ENCODE measurements at places on chromosomes 4 and X.
A peak's percentile ranks its signal among the peaks of the same experiment; 100 is the strongest.

- peak; percentile 3 for DNase-seq
These were observed 39.9 kb downstream of the APBB2 start for GRCh38 chr4:41174444-41174843.

GRCh38 chr4:164779811-164780216 is 25.9 kb downstream of the SMIM31 start:
- peak; percentile 23 for DNase-seq

GRCh38 chr4:5361968-5362367 is 310.7 kb downstream of the STK32B start:
- DNase-seq: no peak

GRCh38 chrX:154409222-154409871 is at the start of gene DNASE1L1:
Gene DNASE1L1 (minus strand): TSS chrX:154409254. CDS start chrX:154405568, 3,686 bp downstream.
- DNase-seq: peak; percentile 37

- peak; percentile 54 for DNase-seq
These were observed 76.5 kb downstream of the STIM2 start for GRCh38 chr4:26937139-26937538.

GRCh38 chrX:9587642-9588041 is 122.8 kb downstream of the TBL1X start:
- DNase-seq: no peak

DNA sequence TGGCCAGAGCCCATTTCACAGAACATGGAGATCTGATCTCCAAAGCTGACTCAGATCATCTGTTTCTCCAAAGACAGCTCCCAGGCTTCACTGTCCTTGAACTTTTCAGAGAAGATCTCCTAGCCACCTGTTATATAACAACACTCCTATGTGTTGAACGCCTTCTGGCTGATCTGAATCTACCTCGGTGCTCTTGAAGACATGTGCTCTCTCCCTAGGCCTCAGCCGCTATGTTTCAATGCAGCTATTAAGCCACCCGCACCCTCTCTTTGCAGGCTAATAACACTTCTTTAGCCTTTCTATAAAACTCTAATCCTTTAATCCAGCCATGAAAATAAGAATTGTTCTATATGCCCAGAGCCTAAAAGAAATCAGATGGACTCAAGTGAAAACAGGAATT is 34.9 kb downstream of the SEL1L3 start:
- DNase-seq: no peak

DNA sequence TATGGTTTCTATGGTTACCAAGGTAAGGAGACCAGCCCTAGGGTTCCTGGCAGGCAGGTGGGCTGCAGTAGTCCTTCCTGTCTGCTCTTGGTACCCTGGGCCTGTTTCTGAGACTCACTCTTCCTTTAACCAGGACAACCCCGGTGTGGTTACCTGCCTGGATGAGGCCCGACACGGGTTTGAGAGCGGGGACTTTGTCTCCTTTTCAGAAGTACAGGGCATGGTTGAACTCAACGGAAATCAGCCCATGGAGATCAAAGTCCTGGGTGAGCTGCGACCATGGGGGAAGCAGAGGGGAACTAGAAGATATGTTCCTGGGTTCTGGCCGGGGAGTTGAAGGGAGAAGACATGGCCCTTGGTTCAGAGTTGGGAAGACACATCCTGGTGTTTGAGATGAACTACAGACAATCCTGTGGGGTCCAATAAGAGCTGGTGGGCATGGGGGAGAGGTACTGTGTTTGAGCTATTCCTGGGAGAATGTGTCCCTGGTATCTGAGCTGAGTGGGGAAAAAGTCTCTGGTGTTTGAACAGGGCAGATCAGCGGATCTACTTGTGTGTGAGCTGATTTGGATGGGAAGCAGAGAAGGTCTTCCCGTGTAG is 7.8 kb downstream of the UBA1 start:
- DNase-seq: no peak

- no peak for DNase-seq
These were observed 68.4 kb upstream of the MID1IP1 start for GRCh38 chrX:38732866-38733265.

GRCh38 chr4:3701271-3701734 is 64.9 kb upstream of the ADRA2C start:
- no peak for DNase-seq

DNA sequence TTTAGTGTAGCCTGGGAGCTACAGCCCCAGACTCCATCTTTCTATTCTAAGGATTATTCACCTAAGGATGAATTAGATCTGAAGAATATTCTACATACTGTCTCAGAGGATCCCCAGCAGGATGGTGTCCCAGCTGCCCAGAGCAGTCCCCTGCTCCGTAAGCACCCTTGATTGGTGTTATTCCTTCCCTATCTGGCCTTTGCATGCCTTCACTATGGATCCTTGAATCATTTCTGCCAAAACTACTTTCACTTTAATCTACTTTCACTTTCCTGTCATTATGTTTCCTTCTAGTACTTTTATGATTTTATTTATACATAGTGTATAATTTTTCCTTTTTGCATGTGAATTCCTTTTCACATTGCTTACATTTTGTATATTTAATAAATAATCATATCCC is 39.2 kb downstream of the ARHGAP24 start:
- DNase-seq: no peak

DNA sequence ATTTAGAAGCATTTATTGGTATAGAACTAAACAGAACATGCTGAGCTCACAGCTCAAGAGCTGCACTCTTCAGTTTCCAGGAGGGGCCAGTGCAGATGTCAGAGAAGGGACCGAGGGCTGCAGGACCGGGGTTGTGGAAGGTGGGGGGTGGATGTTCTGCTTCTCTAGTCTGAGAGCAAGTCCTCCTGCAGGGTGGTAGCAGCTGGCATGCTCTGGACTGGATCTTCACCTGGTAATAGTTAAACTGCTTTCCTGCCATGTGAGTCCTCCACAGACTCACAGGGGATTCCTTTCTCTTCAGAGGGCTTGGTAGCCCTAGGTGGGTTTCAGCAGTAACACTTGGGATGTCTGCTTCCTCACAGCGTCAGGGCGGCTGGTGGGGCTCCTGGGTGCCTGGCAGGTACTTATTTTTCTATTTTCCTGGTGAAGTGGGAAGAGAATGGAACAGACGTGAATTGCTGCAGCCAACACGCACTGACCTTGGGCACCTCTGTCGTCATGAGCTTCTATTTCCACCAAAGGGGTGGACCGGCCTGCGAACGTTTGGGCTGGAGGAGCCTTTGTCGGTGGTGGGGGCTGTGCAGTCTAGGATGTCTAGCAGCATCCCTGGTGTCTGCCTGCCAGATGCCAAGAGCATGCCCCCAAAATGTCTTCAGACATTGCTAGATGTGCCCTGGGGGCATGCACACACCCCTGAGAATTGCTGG is 2.5 kb downstream of the MAEA start:
- DNase-seq: no peak

- peak; percentile 12 for DNase-seq
These were observed 4.8 kb upstream of the SH3BP2 start for GRCh38 chr4:2788101-2788500.

- no peak for DNase-seq
These were observed 103.9 kb downstream of the PDS5A start for GRCh38 chr4:39873823-39874222.

DNA sequence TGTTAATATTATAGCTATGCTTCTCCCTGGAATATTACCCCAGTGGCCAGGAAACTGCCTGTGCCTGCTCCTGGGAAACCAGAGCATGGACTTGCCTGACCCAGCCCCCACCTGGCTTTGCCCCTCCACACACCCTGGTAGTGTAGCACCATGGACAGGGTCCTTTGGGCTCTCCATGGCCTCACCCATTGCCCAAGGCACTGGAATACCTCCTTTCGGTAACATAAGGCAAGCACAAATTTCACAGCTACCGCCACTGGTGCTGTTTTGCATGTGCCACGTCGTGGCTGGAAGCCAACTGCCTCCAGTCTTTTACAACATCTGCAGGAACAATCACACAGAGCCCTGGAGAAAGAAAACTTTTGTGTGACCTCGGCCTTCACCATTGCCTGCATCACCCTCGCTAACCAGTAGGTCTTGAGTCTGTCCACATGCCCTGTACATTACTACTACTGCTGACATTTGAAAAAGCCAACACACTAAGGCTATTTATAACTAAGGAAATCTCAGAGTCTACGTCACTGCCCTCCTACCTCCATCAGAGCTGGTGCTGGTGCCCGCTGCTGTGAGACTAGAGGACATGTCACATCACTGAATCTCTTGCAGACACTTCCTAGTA is 47.7 kb downstream of the HPGD start:
- no peak for DNase-seq

- DNase-seq: no peak
These were observed 126.1 kb downstream of the NAA11 start for GRCh38 chr4:79199743-79200142.

DNA sequence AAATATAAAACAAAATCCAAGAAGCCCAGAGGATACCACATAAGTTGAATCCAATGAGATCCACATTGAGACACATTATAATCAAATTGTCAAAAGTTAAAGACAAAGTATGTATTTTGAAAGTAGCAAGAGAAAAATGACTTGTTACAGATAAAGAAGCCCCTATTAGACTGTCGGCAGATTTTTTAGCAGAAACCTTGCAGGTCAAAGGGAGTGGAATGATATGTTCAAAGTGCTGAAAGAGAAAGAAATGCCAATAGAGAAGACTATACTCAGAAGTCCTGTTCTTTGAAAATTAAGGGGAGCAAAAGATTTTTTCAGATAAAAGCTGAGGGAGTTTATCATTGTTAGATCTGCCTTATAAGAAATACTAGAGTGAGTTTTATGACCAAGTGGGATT is 148.9 kb upstream of the EPHA5 start:
- DNase-seq: no peak

GRCh38 chr4:58359590-58359989 is 1249.4 kb upstream of the IGFBP7 start:
- DNase-seq: no peak

DNA sequence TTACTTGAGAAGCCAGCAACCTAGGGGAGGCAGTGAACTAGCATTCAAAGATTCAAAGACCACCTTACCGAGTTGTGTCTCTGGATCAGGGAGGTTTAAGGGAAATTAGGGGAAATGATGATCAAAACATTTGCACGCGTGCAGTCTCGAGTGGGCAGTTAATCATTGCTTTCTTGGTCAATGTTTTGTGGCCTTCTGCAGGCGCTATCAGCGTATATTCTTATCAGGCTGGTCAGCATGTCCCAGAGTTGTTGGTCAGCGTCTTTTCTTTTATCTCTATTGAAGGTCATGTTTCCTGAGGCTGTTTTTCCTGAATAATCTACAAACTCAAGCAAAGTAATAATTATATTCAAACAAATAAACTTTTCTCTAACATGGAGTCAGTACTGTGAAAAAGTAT is 84.0 kb upstream of the ZNF81 start:
- DNase-seq: no peak

DNA sequence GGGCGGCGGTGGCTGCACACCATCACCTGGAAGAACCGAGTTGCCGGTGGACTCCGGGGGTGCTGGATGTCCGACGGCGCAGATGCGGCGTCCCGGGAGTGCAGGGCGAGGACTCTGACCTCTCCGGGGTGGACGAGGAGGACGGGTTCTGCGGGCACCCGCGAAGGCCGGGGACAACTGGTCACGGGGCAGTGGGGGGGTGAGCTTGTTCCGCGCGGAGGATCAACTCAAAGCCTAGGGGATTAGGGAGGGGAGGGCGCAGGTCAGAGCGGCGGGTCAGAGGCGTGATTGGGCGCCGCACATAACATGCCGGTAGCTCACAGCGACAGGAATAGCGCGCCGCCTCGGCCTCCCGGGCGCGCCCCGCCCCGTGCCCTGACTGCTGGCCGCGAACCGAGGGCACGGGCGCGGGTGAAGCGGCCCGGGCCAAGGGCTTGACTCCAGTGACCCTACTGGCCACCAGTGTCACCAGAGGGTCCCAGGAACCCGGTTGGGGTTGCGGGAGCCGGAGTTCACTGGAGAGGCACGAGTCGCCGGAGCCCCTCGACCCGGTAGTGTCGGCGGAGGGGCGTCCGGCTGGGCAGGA is at the start of gene KLHL34:
Gene KLHL34, minus strand, starts transcription at position 179 of the 586 bp plus-strand sequence. CDS start 542 bp downstream, outside the sequence.
- DNase-seq: peak; percentile 13

DNA sequence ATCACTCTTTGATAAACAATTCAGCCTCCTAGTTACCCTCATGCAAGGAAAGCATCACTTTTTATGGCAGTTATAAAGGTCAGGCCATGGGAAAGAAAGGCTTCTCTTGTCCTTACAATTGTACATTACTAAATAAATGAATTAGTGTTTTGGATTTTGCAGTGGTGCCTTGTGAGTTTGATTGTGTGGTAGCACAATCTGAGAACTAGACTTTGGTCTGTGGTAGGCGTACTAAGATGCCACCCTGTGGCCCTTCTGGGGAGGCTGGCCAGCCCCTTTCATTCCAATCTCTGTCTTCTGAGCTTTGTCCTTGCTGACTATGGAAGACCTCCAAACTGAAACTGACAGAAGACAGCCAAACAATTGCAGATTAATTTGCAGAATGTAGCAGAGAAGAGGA is 14.6 kb upstream of the HNRNPD start:
- DNase-seq: no peak

DNA sequence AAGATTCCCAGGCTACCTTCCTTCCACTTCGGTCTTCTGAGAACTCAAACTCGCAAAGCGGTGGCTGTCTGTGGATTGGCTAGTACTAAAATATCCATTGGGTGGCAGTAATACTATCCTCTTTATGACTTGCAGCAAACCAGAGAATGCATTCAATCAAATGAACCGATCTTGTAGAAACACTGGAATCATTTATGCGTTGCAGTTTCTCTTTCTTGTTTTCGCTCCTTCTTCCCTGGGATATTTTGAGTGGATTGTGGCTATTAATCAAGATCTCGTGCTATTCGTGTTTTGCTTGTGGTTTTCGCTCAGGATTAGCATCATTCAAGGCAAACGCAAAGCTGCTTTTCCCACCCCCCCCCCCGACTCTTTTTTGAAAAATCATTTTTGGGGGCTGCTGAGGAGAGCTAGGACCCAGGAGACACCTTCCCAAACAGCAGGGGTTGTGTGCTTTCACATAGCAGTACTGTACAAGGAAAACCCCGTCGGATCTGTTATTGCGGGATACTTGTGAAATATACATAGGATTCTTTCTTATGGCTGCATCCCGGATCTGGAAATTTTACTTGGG is at the start of gene IL1RAPL1:
Gene IL1RAPL1, plus strand, starts transcription at position 466 of the 571 bp plus-strand sequence.
- DNase-seq: no peak

GRCh38 chrX:69618803-69619202 is 2.9 kb downstream of the EDA start:
- no peak for DNase-seq

DNA sequence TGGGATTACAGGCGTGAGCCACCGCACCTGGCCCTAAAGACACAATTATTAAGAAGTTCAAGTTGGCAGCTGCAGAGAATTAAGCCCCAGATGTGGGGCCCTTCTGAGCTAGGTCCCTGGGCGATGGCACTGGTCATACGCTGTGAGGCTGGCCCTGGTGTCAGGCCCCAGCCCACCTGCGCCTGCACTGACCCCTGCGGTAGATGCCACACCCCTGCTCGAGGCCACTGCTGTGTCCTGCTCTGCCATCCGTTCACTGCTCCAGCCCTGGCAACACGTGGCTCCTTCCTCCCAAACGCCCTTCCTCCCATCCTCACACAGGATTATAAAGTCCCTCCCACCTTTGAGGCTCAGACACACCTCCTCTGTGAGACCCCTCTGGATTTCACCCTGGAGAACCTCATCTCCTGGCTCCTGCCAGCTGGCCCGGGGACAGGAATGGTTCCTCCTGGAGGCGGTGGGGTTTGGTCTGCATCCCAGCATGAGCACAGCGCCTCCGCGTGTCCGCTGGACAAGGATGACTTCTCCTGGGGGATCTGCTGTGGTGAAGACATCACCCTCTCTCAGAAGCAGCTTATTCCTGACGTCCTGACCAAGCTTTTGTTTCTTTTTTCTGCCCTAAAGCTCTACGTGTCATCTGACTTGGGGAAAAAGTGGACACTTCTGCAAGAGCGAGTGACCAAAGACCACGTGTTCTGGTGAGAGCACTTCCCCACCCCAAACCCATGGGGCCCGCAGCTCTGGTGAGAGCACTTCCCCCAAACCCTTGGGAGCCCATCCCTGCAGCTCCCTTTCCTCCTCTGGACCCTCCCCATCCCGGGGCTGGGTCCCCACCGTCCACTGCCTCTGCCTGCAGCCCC is 219.0 kb upstream of the PSAPL1 start:
- DNase-seq: no peak
